ENCODE measurements at places on chromosomes 5 and 9.

- DNase-seq = no peak
These were observed 101.7 kb upstream of the PITX1 start for GRCh38 chr5:135135530-135136226.

- no peak for DNase-seq
These were observed 44.0 kb downstream of the IRF1 start for GRCh38 chr5:132446621-132447020.

DNA sequence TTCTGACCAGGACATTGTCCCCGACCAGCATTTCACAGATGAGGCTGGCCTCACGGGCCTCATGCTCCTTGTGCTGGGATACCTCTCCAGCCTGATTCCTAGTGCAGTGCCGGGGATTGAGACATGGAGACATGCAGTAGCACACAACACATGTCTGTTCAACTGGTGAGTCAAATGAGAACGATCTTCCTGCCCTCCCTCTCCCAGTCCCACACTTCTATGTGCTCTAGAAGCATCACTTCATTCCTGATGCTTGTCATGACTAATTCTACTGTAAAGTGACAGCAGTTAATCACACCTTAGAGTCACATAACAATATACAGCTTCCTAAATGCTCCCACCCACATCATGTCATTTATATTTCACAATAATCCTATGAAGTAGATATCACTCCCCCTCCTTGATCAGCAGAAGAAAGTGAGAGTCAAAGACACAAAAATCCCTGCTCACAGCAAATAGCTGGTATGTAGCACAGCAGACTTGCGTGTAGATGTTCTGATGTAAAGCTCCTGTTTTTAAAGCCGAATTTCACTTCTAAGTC, 101.8 kb downstream of the CCDC192 start:
- DNase-seq = no peak

DNA sequence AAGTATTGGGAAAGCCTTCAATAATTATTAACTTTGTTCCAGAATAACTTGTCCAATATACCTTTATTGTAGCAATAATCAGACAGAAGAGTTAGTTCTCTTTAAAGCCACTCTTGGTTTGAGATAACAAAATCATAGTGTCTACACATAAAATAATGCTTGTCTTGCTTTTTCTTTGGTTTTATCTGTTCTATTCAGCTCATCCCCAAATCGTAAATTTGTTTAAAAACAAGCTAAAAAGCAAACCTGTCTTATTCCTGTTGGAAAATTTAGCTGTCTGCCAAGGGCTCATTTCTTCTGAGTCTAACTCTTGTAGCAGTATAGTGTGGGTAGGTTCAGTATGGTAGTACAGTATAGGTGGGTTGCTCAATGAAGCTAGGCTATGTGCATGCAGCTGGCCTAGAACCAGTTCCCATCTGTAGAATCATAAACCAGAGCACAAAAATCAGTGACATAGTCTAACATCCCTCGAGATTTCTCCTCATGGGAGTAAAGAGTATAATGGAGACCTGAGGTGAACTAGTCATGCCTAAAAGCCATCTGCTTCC, 17.9 kb upstream of the APBA1 start:
- peak; percentile 40 for DNase-seq

DNA sequence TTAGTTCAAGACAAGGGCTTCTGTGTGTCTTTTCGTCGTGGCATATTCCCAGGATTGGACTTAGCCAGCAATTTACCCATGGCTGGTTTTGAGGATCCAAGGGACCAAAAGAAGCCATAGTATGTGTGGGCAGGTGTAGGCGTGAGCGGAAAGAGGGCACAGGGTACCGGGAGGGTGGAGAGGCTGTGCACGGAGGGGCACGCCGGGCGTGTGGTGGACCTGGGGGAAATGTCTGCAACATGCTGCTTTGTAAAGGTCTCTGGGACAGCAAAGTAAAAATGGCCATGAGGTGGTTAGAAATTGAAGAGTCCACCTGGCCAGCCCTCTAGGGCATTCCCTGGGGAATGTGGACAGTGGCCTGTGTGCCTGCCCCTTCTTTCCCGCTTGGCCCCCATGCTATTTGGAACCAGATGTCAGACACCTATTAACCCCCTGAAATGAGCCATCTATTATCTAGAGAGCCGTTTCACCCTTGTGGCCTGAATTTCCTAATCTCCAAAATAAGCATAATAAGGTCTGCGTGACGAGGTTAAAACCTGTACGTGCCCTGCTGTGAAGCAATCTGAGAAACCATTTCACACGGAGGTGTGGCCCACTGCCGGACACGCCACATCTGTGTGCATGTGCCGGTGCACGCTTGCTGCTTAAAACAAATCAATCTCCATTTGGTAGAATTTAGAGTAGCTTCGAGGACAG, 5.1 kb downstream of the FLT4 start:
- no peak for DNase-seq

DNA sequence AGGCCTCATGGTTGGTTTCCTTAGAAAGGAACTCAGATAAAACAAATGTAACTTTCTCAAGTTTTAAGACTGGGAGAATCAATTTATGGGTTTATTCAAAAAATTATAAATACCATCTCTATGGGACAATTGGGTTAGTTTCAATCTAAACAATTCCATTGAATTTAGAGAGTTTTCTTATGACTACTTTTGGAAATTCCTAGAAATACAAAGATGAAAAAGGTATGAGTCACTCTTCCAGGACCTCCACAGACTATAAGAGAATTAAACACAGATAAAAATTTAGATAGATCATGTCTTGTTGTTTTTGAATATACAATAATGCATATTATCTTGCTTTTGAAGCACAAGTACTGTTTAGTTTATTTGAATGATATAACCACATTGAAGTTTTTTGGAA, 188.7 kb downstream of the CHSY3 start:
- DNase-seq = no peak

DNA sequence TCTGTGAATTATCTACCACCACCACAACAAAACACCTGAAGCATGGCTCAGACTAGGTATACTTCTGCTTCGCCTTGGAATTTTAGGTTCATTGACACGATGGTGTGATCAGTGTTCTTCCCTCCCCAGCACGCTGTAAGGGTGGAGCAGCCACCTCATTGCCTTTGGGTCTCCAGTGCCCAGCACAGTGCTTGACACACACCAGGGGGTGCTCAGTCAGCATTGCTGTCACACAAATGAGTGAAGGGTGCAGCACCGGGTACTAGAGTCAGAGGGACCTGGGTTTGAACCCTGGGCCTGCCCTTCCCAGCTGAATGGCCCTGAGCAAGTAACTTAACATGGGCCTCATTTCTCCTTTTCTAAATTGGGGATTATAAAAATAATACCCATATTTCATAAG, 9.9 kb upstream of the ANGPTL2 start:
- no peak for DNase-seq

DNA sequence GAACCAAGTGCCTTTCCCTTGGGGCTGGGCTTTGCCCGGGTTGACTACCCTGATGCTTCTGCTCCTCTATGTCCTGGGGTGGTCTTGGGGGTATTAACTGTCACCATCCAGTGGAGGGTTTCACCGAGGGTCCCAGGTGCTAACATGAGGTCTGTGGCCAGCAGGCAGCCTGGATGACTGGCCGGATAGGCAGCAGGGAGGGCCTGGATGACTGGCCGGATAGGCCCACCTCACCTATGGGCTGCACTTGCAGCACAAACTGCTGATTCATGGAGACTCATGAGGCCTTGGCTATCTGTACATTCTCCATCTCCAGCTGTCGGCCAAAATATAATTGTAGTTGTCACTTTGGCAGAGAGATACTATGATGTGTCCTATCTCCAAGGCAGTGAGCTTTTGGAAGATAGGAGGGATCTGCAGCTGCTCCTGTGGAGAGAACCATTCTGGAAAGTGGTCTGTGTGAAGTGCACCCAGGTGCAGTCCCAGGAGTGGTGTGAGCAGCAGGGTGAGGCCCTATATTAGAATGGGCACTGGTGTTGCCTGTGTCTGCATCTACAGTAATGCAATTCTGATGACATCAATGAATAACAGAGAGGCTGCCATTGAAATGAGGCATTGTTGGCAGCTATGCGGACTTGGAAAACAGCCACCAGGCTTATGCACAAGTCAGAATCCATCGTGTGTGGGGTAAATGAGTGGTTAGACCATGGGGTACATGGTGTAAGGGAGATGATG, 26.3 kb upstream of the CDKN2AIPNL start:
- DNase-seq = no peak

DNA sequence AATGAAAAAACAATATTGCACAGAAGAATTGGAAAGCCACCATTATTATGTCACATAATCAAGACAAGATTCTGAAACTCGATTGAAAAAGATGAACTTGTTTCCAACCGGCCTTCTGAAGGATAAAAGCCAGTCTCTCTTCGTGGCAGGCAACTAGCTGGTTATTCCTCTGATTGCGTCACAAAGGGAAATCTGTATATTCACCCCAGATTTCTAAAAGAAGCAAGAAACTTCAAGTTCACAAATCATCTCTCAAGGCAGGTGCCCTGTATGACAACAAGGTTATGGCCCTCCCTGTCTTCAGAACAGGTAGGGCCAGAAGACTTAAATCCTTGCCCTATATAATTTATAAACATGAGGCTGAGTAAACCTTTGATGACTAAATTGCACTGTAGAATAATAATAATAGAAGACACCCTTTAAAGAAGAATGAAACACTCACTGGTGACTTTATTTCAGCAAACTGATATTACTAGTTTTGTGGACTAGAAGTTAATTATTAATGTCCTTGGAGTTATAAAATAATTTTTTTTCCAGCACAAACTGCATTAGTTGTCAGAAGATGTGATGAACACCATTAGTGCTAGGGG, 2.9 kb upstream of the KLF4 start:
- DNase-seq = no peak

DNA sequence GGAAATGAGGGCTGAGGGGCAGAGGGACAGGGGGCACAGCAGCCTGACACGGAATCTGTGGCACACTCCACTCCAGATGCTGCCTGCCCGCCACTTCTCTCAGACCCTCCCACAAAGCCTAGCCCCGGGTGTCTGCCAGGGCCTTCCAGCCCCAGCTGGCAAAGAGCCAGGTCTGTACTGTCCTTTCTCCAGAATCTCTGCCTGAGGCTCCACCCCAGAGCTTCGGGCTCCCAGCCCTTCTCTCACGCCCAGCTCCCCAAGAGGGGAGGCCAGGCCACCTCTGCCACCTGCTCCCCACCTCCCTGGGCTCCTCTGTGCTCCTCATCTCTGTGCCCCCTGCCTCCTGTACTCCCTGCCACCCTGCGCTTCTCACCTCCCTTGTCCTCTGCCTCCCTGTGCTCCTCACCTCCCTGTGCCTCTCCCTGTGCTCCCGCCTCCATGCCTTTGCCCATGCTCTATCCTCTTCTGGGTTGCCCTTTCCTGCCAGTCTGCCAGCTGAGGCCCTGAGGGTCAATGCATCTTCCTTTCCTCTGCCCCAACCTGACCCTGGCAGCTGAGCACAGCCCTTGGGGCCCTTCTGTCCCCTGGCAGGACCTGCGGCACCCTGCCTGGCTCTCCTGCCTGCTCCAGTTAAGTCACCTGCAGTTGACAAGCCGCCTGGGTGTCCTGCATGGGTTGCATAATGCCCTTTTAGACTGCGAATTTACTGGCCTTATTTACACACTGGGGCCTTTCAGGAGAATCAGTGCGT, 36.4 kb downstream of the RASGEF1C start:
- DNase-seq = peak; percentile 58

GRCh38 chr9:112764837-112765236, 14.3 kb downstream of the SNX30 start:
- DNase-seq = no peak

DNA sequence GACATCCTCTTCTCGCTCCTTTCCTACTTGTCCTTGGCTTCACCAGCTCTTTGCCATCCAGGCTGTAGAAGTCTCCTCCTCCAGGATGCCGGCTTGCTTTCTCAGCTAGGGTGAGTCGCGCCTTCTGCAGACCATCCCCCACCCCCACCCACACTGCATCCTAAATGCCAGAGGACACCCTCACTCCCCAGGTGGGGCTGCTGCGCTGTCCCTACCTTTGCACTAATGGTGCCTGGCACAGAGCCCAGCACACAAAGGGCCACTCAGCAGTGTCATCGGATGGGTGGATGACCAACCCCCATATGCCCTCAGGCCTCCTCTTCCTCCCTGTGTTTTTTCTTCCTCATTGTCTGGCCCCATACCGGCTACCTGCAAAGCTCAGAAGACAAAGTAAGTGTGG, 14.8 kb downstream of the IL9 start:
- DNase-seq = no peak

DNA sequence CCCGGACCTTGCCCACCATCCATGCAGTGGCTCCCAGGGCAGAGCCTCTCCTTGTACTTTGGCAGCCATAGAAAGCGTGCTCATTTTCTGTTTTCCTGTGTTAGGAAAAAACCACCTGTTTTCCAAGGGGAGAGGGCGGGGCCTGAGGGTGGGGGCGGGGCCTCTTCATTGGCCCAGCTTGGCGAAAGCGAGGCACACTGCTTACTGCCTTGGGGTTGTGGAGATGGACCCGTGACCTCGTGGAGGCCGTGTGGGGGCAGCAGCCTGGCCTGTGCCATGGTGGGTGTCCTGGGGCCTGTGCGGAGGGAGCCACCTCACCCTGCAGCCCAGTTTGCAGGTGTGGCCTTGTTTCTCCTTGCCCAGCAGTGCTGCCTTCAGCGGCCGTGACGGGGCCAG, 4.4 kb upstream of the TOR4A start:
- DNase-seq = no peak

DNA sequence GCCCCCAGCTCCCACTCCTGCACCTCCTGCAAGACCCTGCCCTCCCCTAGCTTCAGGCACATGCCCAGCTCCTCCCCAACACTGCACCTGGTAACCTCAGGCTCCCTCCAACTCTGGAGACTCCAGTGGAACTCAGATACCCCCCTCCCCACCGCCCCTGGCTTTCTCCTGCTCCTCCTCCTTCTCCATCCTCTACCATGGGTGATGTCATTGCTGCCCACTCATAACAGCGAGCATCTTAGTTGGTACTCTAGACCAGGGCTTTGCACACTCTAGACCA, 24.7 kb upstream of the CNOT6 start:
- no peak for DNase-seq

- DNase-seq = no peak
These were observed 183.2 kb upstream of the DAB2 start for GRCh38 chr5:39608024-39608423.

DNA sequence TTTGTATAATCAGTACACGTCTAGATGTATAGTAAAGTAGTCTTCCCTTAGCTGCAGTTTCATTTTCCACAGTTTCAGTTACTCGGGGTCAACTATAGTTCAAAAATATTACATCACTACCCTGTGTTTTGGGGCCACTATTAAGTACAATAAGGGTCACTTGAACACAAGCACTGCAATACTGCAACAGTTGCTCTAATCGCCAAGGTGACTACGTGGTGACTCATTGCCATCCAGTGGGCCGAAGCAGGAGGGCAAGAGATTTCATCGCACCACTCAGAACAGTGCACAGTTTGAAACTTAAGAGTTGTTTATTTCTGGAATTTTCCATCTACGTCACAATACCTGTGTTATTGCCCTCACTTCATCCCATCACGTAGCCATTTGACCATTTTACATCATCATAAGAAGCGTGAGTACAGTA, at the start of gene ARL14EPL:
Gene ARL14EPL (plus strand): TSS at position 379 of the 424 bp plus-strand sequence. CDS start 18,994 bp downstream, outside the sequence.
- DNase-seq = peak; percentile 28

DNA sequence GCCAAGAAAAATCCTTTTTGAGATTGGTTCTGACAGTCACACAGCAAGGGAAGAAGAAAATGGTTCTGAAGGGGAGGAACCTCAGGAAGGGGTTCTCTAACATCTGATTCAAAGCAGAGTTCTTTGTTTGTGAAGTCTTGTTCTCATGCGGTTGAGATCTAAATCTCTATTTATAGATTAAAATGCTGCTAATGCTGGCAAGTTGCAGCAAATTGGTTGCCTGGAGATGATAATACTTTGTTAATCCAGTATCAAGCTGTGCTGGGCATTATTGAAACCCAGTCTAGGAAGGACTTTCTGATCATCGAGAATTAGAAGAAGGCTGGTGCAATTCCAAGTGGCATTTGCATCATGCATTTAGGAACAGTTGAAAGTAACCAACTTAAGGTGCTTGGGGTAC, 34.0 kb upstream of the SLC28A3 start:
- no peak for DNase-seq
